ENCODE measurements at places on chromosomes 2 and 18. TPM values are rescaled to one million over a fixed set of nuclear protein-coding genes. Genes with fewer than 3 reads are reported as not detected.
A peak's percentile ranks its signal among the peaks of the same experiment; 100 is the strongest.

GRCh38 chr2:107338571-107338970 lies 452.6 kb upstream of the ST6GAL2 start:
- no peaks in the 10 kb centered on the region for H3K36me3 ChIP-seq
- no peaks in the 10 kb centered on the region for H3K27me3 ChIP-seq
- DNase-seq = no peak
- no peak overlapping the region for H3K4me3 ChIP-seq
- no peaks in the 10 kb centered on the region for H3K4me1 ChIP-seq

GRCh38 chr2:26347286-26347865 lies 787 bp upstream of the ADGRF3 start:
- H3K36me3 ChIP-seq = peaks cover 20% of the 10 kb centered on the region
- H3K27ac ChIP-seq = peak overlapping the region; percentile 96
- peak; percentile 66 for DNase-seq
- no peaks in the 10 kb centered on the region for H3K27me3 ChIP-seq

DNA sequence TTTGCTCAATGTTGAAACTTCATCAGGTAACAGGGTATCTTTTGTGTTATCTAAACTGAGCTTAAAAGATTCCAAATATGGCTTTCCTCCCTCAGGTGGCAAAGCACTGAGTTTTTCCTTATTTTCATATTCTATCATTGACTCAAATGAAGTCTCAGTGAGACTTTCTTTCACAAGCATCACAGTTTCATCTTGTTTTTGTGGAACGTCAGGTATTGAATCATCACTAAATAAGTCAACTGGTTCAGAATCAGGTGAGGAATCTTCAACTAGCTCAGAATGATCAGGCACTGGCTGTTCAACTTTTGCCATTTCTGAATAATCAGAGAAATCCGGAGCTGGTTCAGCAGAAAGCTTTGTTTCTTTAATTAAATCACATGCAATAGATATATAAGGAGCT lies 24.6 kb downstream of the RTN4 start:
- no peak for DNase-seq
- H3K27me3 ChIP-seq = no peaks in the 10 kb centered on the region
- H3K4me3 ChIP-seq = no peak overlapping the region
- peaks cover 11% of the 10 kb centered on the region for H3K4me1 ChIP-seq
- peaks cover 5% of the 10 kb centered on the region for H3K36me3 ChIP-seq

Gene SULT1C2
- not detected for total RNA-seq

DNA sequence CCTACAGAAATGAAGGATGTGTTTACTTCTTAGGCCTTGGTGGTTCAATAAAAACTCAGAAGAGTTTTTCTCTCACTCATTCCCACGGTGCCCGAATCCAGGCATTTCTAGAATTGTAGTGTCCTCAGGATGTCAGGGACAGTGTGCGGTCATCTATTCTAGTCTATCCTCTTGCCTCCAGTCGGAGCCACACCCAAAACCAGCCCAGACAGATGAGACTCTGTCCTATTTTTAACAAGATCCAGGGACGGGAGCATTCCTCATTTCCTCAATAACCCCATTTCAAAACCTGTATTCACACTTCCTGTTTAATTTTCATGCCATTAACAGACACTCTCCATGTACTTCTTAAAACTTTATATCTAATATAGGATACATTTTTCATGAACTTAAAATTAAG lies 11.6 kb upstream of the RBMS1 start:
- no peak overlapping the region for H3K4me3 ChIP-seq
- peaks cover 12% of the 10 kb centered on the region for H3K4me1 ChIP-seq
- H3K27ac ChIP-seq = no peak overlapping the region
- no peaks in the 10 kb centered on the region for H3K36me3 ChIP-seq

GRCh38 chr18:58578835-58579560 lies 49.9 kb downstream of the ALPK2 start:
- H3K4me1 ChIP-seq = peaks cover 15% of the 10 kb centered on the region
- DNase-seq = no peak
- no peaks in the 10 kb centered on the region for H3K36me3 ChIP-seq
- H3K27me3 ChIP-seq = peaks cover 21% of the 10 kb centered on the region

DNA sequence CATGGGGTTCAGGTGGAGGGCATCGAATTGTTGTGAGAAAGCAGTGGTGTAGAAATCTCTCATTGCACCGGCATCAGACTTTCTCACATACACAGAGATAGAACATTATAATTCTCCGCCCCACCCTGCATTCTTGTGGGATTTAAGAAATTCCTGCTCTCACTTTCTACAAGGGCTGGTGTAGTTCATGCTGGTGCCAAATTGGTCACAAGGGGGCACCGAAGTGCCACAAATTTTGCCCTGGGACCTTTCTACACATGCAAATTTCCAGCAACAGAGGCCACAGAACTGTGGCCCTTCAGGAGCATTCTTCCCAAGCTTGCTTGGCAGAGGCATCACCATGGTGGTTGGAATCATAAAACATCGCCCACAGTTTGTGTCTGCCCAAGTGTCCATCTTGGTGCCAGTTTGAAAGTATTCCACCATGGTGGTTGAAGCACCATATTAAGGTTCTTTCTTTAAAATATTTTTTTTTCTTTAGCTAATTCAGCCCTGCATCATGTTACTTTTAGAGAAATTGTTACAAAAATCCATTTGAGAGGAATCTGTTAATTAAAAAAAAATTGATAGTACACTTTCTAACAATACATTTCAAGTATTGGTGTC lies 521.2 kb upstream of the FANCL start:
- H3K36me3 ChIP-seq = no peaks in the 10 kb centered on the region
- no peaks in the 10 kb centered on the region for H3K4me1 ChIP-seq
- peak; percentile 64 for DNase-seq
- no peak overlapping the region for H3K27ac ChIP-seq

Gene CYTIP
- total RNA-seq = 321 TPM

DNA sequence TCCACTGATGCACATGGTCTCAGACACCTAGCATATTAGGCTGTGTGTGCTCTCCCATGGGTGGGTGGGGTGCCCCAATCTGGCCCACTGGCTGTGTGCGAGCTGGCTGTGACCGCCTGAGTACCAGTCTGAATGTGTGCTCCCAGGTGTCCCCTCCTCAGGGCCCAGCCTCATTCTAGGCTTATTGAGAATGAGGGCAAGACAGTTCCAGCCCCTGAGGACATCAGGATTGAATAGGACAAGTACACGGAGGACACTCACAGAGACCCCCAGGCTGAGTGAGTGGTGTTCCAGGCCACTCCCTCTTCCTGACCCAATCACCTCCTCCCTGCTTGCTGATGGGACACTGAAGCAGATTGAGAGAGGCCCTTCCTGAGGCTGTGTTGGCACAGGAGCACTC lies 116.1 kb upstream of the RAB6C start:
- no peaks in the 10 kb centered on the region for H3K4me1 ChIP-seq
- DNase-seq = no peak
- H3K36me3 ChIP-seq = no peaks in the 10 kb centered on the region
- no peak overlapping the region for H3K27ac ChIP-seq

Gene CGREF1
- 15.1 TPM for total RNA-seq

Gene SRD5A2
- not detected for total RNA-seq

Gene EIF2AK3
- 22.8 TPM for total RNA-seq

DNA sequence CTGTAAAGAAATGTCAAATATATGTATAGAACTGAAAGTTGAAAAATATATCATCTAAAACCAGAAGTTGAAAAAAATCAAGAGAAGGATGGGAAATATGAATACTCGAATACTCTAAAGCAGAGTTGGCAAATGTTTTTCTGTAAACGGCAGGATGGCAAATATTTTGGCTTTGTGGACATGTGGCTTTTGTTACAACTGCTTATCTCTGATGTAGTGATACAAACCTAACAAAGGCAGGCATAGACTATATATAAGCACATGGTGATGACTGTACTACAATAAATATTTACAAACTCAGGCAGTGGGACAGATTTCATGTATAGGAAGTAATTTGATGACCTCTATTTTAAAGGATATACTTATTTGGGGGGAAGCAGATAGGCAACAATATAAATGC lies 224.6 kb upstream of the LRRTM4 start:
- no peaks in the 10 kb centered on the region for H3K36me3 ChIP-seq
- H3K4me1 ChIP-seq = no peaks in the 10 kb centered on the region
- no peak overlapping the region for H3K4me3 ChIP-seq
- H3K27me3 ChIP-seq = no peaks in the 10 kb centered on the region
- DNase-seq = no peak

Measured in activated CD4-positive, alpha-beta T cell treated with anti-CD3 and anti-CD28 coated beads, Interleukin-2, amount 10 ng/mL, durations not matched to agents 24 days and 14 days (primary cell).